ENCODE measurements at places on chromosomes 3 and 15.
A peak's percentile ranks its signal among the peaks of the same experiment; 100 is the strongest.

- no peak for DNase-seq
Measured at GRCh38 chr3:7306901-7307300, 446.0 kb downstream of the GRM7 start.

DNA sequence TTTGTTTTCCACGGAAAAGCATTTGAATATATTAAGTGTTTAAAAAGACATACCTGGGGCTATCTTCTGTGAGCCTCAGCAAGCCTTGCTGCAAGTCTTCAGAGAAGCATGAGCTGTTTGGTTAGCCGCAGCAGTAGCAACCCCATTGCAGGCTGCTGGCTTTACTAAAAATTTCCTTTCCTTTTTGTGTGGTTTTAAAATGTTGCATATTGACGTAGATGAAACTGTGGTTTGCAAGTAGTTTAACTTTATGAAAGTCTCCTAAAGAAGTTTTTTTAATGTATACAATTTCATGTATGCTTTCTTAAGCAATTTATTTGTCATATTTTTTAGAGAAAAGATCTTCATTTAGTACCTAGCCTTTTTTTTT lies at the start of gene GPR171:
GPR171 (minus strand) TSS at position 166 of the 370 bp plus-strand sequence. CDS start 3,830 bp downstream, outside the sequence.
- no peak for DNase-seq

DNA sequence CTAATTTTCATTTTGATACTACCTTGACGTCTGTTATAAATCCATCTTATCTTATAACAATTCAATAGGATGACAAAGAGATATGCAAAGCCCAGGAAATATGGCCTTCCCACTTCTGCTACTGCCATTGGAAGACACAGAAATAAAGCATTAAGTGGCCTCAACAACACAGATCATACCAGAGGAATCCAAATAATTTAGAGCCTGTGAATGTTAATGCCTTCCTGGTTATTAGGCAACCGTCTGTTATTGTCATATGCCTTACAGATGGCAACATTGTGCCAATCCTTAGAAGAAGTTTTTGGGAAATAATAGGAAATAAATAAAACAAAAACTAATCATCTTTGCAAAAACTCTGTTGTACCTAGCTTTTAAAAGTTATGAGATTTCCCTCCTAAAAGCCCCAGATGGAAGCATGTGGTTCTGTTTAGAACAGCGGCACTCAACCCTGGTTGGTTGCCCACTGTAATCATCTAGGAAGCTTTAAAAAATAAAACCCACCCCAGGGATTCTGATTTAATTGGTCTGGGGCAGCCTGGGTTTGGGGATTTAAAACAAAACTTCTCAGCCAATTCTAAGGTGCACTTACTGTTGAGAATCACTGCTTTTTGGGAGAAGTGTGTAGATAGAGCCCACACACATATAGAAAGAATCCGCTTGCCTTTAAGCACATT lies 704.8 kb upstream of the CFAP20DC start:
- no peak for DNase-seq

DNA sequence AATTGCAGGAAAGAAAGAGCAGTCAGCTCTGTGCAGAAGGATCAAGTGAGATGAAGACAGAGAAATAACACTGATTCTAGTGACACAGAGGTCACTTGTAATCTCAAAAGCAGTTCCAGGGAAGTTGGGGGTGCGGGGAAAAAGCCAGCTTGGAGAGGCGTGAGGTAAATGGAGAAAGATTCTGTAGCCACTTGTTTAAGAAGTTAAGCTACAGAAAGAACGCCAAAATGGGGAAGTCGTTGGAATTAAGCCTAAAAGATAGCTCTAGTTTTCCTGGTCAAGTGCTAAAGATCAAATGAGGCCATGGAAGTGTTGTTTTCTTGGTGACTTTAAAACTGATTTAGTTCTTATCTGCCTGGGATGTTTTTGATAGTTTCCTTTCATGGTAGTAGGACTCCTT lies 152.0 kb downstream of the GREM1 start:
- no peak for DNase-seq

DNA sequence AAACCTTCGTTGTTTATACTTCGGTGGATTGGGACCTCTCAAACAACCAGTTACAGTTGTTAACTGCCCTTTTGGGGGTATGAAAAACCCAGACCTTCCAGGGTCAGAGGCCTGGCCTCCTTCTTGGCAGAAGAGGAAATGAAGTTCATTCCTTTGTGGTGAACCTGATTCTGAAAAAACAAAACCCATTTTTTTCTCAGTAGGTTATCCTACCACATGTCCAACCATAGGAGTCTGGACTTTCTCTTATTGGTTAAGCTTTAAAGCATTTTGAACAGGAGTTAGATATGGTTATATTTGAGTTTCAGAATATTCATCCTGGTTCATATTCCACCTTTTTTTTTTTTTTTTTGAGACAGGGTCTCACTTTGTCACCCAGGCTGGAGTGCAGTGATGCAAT lies 7.2 kb upstream of the LACTB start:
- no peak for DNase-seq

GRCh38 chr3:127196002-127196401 lies 3.1 kb downstream of the PRR23E start:
- DNase-seq, result no peak

DNA sequence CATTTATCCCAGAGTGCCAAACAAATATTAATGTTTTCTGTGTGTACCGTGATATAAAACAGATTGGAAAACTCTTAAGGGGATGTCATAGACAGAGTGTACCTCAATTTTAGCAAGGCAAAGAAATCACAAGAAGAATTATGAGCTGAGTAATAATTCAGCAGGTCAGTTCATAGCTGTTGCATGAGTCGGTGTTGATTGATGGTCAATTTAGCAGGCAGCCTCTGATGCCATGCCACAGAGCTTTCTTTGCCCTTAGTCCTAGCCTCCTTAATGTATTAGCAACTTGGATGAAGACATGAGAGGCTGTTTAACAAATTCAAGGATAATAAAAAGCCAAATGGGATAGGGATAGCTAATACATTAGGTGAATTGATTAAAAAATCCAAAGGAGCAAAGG lies 6.8 kb downstream of the SLC35A5 start:
- DNase-seq, result peak; percentile 59

DNA sequence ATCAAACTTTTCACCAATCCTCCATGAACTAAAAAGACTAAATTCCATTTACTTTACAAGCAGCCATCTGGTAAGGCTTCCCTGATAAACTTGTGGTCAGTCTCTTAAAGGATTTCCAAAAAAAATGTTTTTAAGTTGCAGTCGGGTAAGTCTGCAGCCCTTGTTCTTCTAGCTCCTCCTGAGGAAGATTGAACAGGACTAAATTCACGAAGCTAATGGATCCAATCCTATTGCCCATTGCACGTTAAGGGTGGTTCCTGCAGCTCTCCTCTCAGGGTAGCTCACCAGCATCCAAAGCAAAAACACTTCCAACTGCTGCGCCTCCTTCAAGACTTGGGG lies 2.8 kb downstream of the HES1 start:
- peak; percentile 58 for DNase-seq

All from iris pigment epithelial cell (primary cell).